ENCODE measurements at places on chromosomes 11 and 22. TPM values are rescaled to one million over a fixed set of nuclear protein-coding genes. Genes with fewer than 3 reads are reported as not detected.

DNA sequence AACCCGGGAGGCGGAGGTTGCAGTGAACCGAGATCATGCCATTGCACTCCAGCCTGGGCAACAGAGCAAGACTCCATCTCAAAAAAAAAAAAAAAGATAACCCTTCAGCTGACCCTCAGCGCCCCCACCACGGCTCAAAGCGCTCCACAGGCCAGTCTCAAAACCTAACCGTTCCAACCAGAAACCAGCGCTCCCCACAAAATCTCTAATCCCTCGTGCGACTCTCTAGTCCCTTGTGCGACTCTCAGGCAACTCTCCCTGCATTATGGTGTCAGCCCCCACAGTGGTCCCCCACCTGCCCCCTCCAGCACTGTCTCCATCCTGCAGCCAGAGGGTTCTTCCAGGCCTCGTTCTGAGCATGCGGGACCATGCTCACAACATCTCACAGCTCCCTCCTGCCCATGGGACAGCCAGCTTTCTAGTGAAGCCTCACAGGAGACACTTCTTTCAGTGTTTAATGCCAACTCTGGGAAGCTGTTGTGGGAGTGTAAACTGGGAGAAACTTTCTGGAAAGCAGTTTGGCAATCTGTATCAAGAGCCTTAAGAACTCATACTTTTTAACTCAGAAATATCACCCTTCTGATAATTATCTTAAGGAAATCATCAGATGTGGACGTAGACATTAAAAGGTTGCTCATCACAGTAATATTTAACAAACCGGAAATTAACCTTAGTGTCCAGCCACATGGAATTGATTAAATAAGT is 4.2 kb upstream of the RASGRP2 start:
- no peak for DNase-seq

GRCh38 chr11:11207428-11207827 is 145.6 kb downstream of the CSNK2A3 start:
- DNase-seq: no peak

GRCh38 chr22:17007852-17008731 is at the start of gene GAB4:
TSS of gene GAB4 (minus strand) at chr22:17008222. CDS start at chr22:17008114, 108 bp downstream.
- no peak for DNase-seq

- DNase-seq: no peak
Measured at GRCh38 chr22:22215659-22216449, 28.7 kb upstream of the VPREB1 start.

DNA sequence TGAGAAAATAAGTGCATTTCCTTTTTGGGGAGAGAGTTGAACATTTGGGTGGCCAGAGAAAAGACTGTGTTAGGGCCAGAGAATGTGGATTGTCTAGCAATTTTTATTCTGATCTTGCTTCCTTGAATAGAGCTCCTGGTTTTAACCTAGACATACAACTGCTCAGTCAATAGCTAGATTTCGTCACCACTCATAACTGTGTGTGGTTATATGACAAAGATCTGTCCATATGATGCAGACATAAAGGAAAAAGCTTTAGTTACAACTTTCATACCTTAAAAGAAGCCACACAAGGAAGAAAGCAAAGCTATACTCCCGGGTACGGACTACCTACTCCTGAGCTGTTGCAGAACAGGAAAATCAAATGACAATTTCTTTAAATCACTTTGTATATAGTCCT is 37.2 kb downstream of the MS4A6A start:
- no peak for DNase-seq

GRCh38 chr11:58275002-58275401 is 6.9 kb upstream of the OR10W1 start:
- DNase-seq: no peak

DNA sequence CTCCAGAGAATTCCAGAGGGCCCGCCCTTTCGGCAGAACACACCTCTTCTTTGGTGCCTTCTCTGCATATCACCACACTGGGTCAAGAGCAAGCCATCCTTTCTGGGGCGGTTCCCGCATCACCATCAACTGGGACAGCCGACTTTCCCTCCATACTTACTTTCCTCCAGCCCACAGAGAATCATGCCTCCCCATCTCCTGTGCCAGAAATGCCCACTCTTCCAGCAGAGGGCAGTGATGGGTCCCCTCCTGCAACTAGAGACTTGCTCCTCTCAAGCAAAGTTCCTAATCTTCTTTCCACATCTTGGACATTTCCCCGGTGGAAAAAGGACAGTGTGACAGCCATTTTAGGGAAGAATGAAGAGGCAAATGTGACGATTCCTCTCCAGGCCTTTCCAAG is 157.7 kb downstream of the C11orf91 start:
- DNase-seq: no peak

GRCh38 chr22:27804470-27805297 is 3.1 kb upstream of the MN1 start:
- DNase-seq: peak; percentile 35

DNA sequence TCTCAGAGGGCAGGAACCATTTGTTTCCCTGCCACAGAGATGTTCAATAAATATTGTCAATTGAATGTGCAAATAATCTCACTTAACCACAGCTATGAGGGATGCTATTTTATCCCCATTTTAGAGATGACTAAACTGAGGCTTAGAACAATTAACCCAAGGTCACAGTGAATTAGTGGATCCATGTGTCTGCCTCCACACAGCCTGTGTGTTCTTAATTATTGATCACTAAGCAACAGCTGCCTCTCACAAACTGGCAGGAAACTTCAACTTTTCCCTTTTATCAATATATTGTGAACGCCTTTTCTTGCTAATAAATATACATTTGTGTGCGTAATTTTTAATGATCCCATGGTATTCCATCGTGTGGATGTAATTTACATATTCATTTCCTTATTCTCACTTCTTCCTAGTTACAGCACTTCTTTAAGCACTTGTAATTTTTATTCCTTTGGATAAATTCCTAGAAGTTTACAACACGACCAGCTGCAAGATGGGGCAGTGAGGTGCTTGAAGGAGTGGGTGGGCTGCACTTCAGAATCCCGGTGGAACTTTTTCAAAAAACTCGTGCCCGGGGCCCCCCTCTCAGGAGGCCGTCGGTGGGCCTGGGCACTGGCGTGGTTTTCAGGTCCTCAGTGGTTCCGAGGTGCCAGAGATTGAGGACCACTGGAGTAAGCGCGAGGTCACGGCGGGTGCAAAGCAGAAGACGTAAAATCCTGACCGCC is 915 bp upstream of the SREBF2 start:
- DNase-seq: no peak

PEX16 gene
- 21.9 TPM for total RNA-seq

PDGFD gene
- total RNA-seq: 60.7 TPM

CTSF gene
- total RNA-seq: 91.4 TPM

Data from omental fat pad (tissue), 4 donors.